NCI-H1417 treated with DMSO at 0.1 percent for 48 hours (cell line): ENCODE measurements at places on chromosomes 3 and 15.

DNA sequence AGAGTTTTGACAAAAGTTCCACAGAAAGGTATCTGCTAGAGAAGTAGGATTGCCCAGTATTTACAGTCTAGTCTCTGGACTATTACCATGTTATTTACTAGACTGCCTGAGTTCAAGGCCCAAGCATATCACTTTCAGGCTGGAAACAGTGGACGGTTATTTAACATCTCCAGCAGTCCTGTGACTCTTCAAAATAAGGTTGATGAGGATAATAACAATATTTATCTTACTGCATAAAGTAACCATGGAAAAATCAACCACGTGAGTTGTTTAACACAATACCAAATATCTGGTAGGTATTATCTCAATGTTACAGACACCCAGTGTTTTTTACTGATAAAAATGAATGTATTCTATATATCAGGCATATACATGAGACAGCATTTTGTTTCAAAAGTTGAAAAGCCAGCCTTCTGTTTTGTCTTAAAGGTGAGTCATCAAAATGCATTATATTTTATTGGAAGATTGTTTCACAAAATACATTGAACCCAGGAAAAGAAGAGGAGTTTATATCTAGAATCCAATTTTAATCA, 535.8 kb downstream of the TBL1XR1 start:
- no peak for DNase-seq

- no peak for DNase-seq
Measured at GRCh38 chr15:42082823-42083604, 11.3 kb downstream of the PLA2G4D start.

GRCh38 chr15:71294911-71295602, 179.8 kb downstream of the THSD4 start:
- DNase-seq, result no peak

- DNase-seq, result no peak
Measured at GRCh38 chr3:14322667-14323295, 79.6 kb upstream of the SLC6A6 start.

DNA sequence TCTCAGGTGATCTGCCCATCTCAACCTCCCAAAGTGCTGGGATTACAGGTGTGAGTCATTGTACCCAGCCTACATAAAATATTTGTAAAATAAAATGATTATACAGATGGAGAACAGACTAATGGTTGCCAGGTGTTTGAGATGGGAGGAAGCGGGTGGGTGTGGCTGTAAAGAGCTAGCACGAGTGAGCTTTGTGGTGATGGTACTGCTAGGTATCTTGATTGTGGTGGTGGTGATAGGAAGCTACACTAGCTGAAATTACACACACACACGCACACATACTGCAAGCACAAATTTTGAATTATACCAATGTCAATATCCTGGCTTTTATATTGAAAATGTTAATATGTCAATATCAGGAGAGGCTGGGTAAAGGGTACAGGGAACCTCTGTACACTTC, 5.4 kb downstream of the PGPEP1L start:
- no peak for DNase-seq

- no peak for DNase-seq
Measured at GRCh38 chr3:169554611-169555010, 108.9 kb downstream of the MECOM start.

DNA sequence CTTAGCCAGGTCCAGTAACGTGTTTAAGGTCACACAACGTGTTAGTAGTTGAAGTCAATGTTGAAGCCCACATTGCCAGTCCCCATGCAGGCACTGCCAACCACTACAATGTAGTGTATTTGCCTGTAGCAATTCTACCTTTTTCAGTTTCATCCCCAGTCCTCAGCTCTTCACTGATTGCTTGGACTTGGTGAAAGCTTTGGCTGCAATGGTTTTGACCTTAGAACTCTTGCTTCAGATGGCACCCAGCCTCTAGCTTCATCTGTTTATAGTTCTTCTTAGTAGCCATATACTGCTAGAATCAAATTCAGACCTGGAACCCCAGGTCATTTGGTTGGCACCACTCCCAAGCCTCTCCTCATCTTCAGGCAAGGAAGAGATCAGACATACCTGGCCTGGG, 345.4 kb upstream of the SEMA6D start:
- DNase-seq, result no peak

DNA sequence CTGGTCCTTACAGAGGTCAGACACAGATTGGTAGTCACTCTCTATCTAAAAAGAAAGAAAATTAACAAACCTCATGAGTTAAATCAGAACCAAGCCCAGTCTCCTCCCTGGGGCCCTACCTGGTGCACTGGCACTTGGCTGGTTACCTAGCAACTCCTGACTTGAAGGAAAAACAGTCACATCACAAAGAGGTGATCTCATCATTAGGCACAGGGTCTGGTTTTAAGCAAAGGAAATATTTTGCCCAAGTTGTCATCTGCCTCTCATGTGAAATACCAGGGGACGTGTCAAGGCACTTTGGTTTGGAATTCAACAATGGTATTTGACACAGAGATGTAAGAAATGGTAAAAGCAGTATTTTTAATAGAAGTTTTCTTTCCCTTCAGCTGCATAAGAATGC, 47.7 kb upstream of the FMN1 start:
- no peak for DNase-seq

DNA sequence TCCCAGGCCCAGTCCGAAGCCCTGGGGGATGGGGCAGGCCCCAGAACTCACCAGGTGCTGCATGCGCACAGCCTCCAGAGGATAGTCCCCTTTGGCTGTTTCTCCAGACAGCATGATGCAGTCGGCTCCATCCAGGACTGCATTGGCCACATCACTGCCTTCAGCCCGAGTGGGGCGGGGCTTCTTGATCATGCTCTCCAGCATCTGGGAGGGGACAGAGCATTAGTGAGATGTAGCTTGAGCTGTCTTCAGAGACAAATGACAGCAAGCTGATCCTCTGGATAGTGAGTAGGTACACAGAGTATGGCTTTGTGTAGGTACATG, 9.1 kb upstream of the GRAMD2A start:
- no peak for DNase-seq

DNA sequence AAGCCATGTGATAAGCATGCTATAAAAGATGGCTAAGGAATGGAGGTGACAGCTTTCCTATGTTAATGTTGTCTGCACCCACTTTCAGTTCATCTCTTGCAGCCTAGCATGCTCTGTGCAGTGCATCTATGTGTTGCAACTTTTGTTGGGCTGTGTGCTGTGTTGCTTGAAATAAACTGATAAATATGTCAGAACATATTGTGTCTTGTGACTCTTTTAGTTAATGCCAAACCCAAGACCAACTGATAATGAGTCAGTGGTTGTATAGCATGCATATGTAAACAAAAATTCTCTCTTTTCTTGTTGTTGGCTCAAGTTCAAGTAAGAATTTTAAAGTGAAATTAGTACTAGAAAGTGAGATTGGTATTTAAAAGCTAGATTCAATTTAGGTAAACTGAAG, 37.0 kb upstream of the SCN10A start:
- DNase-seq, result no peak

DNA sequence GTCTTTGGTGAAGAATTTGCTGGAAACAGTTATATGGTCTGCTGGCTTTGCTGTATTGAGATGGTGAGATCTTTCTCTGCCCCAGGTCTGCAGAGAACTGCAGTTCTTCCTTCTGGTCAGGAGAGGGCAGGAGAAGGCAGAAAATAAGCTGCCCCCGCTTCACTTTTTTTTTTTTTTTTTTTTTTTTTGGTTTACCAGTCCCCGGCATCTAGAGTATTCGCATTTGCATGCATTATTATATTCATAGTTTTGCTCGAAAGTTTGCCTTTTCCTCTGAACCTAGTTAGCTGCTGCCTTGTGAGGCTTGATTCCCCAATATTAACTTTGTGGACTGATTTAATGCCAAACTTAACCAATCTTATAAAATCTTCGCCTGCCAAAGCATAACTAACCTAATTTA, 10.6 kb upstream of the PARL start:
- DNase-seq, result no peak

DNA sequence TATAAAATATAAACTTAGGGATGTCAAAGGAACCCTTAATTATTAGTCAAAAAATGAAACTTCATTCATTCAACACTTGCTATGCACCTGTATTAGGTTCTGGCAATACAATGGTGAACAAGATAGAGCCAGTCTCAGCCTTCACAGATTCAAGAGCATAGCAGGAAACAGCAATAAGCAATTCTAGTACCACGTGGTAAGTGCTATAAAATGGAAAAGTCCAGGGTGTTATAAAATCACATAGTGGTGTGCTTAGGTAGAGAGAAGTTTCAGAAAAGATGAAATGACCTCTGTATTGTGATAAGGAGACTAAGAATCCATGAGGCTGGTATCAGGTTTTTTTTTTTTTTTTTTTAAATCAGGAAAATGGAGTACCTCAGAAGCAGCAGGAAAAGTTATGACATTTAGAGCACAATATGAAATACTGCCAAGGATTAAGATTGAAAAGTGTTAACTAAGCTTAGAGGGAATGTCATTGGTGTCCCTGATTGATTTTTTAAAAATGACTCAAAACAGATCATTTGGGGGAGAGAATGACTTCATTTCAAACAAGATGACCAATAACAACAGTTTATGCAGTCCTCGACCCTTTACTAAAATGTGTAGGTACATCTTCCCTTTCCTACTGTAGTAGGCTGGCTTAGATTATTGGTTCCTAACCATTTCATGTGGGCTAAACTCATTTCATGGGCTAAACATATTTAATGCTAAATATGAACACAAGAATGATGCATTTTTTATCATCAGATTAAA, 5.0 kb downstream of the TOMM70 start:
- DNase-seq, result no peak

GRCh38 chr15:39118510-39118909, 462.4 kb upstream of the THBS1 start:
- no peak for DNase-seq

GRCh38 chr3:18237251-18238005, 187.7 kb downstream of the SATB1 start:
- no peak for DNase-seq

- DNase-seq, result no peak
Measured at GRCh38 chr15:57196865-57197264, 179.4 kb upstream of the CGNL1 start.

- DNase-seq, result no peak
Measured at GRCh38 chr3:111590143-111590491, 5.0 kb downstream of the ZBED2 start.

DNA sequence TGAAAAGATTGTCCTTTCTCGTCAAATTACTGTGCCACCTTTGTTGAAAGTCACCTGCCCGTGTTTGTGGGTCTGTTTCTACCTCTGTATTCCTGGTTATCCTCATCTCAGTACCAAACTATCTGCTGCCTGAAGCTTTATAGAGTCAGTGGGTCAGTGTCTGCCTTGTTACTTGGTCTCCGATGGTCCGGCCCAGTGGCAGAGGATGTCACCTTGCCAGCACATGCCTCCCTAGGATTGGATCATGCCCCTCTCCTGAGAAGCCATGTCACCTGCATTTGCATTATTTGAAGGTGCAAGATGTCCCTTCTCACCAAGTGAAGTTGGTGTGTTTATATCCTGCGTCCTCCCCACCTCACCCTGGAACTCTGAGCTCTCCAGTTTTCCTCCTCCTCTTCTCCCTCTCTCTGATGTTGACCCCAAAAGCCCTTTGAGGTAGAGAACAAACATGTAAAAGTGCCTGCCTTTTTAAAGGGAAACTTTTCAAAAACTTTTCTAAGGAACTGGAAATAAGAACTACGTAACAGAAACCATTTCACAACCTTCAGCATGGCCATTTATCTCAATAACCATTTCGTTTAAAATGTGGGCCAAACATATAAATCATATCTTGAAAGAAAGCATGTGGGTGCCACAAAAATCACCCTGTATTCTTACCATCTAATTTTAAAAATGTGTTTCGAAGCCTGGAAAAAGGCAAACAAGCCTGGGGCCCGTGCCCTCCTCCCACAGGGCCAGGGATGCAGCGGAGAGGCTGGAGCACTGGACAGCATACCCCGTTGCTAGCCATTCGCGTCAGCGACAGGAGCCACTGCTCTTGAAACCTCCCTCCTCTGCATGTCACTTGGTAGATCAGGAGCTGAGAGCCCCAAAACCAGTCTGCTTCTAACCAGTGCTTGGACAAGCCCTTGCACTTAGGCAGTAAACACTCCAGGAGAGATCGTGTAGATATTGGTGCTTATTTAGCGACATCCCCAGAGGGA, 102.1 kb downstream of the VGLL4 start:
- DNase-seq, result no peak

- DNase-seq, result no peak
Measured at GRCh38 chr3:101791778-101792177, 12.8 kb downstream of the NXPE3 start.

GRCh38 chr3:45909542-45909941, 23.2 kb downstream of the CCR9 start:
- DNase-seq, result no peak

DNA sequence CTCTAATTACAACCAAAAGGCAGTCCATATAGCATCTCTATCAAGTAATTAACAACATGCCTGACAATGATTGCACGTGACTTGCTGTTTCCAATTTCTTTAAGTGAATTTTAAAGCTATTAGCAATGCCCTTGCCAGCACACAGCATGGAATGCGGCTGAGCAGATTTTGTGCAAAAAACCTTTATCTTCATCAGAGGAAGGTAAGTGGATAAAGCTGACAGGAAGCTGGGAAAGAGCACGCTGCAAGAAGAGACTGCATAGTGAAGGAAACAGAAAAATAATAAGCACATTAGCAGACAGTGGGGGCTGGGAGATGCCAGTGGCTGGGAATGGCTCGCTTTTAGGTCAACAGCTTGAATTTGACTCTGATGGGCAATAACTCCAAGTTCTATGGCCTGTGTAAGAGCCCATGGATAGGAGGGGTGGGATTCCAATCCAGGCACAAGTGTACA, 138.8 kb downstream of the PDZRN3 start:
- DNase-seq, result no peak

DNA sequence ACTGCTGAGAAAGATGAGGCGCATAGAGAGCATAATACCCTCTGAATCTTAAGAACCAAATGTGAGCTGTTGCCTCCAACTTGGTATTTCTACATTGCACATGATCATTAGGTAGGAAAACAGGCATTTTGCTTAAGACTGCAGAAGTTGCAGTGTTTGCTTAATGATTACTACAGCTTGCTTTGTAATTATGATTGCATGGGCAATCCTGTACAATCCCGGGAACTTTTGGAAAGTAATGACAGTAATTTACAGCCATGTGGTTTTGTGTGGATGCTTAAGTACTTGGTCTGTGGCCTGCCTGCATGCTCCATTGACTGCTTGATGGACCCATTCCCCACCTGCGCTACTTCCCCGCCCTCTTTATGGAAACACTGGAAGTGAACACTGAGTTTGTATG, 301.1 kb downstream of the DIPK2A start:
- peak; percentile 71 for DNase-seq

GRCh38 chr3:106573605-106574004, 704.8 kb upstream of the CBLB start:
- DNase-seq, result no peak

- DNase-seq, result no peak
Measured at GRCh38 chr3:157502916-157503595, at the start of gene VEPH1. TSS of gene VEPH1 (minus strand) at chr3:157503416. CDS start at chr3:157495349, 8,067 bp downstream.

GRCh38 chr3:50128001-50128400, 27.1 kb upstream of the SEMA3F start:
- DNase-seq, result no peak

DNA sequence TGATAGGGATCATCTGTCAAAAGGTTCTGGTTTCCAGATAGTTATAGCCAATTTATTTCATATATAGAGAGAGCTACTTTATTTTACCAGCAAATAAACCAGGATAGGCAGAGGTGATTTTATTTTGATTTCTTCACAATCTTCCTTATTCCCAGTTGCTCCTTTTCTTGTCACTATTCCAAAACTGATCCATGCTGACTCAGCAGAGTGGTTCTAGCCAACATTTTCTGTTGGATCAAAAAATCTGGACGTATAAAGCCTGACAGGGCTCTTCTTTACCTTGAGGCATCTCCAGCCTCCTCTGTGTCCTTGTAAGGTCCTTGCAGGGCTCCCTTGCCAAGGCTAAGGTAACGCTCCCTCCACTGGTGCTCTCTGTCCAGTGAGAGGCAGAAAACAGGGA, 15.8 kb downstream of the HDC start:
- no peak for DNase-seq
